ENCODE measurements at places on chromosomes 4 and X.

- no peak for DNase-seq
Observed at GRCh38 chrX:69597399-69597798, 18.5 kb upstream of the EDA start.

DNA sequence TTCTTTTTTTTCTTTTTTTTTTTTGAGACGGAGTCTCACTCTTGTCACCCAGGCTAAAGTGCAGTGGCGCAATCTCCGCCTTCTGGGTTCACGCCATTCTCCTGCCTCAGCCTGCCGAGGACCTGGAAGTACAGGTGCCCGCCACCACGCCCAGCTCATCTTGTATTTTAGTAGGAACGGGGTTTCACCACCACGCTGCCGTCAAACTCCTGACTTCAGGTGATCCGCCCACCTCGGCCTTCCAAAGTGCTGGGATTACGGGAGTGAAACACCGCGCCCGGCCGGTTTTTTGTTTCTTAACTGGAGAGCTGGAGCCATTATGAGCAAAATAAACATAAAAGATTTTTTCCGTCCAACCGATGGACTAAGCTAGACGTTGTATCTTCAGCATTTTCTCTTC, 1.9 kb upstream of the WDR17 start:
- no peak for DNase-seq

GRCh38 chr4:92497141-92497540, 193.4 kb downstream of the GRID2 start:
- no peak for DNase-seq

DNA sequence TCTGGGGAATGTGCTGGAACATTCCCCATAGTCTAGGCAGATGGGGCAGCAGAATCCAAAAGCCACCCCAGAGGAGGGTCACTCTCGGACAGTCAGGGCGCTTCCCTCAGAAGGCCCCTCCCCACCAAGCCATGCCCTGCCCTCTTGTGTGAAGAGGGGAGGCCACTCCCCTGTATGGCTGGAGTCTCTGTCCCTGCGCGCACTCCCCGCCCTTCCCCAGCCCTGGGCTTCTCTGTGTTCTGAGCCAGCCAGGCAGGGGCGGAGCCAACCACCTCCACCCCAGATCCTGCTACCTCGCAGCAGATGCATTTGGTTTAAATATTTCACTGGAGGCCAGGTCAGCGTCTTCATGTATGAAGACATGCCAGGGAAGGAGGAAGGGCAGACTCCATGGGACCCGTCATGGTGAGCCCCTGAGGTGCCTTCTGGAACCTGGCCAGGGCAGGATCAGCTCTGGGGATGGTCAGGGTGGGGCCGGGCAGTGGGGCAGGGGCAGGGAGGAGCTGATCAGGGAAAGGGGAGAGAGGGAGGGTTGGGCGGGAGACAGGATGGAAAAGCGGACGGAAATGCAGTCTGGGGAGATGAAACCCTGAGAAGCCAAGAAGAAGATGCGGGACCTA, 107.3 kb downstream of the ADRA2C start:
- DNase-seq = no peak

GRCh38 chrX:21255032-21255618, 119.1 kb upstream of the CNKSR2 start:
- no peak for DNase-seq

- DNase-seq = no peak
Observed at GRCh38 chrX:66684196-66684595, 45.3 kb upstream of the EDA2R start.

DNA sequence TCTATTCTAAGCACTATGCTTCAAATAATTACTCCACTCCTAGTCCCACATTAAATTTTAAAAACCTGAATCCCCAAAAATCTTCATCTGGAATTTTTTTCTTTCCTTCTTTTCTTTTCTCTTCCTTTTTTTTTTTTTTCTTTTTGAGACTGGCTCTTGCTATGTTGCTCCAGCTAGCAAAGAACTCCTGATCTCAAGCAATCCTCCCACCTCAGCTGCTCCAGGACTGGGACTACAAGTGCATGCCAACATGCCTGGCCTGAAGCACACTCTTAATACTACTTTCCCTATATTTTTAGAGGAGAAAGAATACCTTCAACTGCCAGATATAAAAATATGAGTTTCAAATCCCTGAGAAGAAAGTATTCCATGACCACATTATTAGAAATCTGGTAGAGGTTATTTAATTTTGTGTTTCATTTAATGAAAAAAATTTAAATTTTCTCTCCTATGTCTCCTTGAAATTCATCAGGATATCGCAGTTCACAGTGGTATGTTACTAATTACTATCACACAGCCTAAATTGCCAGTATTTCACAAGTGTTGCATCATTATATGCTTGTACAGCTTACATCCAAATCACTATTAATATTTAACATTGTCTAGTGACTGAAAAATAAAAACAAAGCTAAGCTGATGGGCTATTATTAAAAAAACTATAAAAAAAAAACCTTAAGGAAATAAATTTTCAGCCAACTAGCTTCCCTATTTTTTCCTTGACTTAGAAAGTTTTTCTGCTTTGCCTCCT, 227.8 kb downstream of the NAF1 start:
- no peak for DNase-seq

- DNase-seq = no peak
Observed at GRCh38 chrX:31021537-31021936, 50.3 kb downstream of the FTHL17 start.

DNA sequence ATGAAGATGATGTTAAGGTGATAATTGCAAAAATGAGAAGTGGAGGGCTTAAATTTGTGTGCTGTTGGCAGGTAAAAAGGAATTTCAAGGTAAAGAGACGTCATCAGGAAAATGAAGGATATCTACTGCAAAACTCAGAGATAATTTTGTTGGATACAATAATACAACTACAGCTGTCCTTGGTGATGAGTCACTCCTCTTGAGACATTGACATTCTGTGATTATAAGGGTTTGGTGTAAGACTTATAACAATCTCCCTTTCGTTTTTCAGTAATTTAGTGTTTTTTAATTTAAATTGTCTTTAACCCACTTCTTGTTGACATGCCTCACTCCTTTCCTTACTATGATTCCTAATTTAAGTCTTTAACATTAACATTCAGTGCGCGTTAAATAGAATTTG, 1074.1 kb upstream of the SLIT2 start:
- no peak for DNase-seq

DNA sequence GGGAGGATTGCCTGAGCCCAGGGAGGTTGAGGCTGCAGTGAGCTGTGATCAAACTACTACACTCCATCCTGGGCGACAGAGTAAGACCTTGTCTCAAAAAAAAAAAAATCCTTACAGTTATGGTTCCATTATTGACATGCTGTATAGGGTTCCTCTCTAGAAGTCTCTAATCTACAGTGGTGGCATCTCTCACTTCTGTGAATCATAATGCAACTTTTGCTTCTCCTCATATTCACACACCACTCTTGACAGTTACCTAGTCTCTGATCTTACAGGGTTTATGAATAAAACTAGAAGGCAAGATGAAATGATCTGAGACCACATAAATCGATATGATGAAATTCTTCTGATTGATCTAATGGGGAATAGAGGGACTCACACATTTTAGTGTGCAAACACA, 40.6 kb downstream of the DOCK11 start:
- no peak for DNase-seq

DNA sequence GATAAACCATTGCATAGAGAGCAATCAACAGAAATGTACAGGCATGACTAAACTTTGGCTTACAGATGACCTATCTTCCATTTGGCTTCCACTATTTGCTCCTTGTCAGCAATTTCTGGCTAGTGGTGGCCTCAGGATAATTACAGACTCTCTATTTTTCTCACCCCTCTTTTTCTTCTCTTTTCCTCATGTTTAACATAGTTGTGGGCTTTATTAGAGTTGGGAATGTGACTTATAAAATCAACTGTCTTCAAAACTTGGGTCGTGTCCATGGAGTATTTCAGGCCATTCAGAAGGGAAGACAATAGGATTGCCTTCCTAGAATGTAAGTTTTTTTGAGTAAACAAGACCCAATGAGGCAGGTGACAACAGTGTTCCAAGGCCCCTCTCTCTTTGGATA, 236.2 kb downstream of the FRAS1 start:
- no peak for DNase-seq

GRCh38 chr4:19838858-19839257, 412.8 kb upstream of the SLIT2 start:
- no peak for DNase-seq

- no peak for DNase-seq
Observed at GRCh38 chrX:43693602-43694406, 37.7 kb downstream of the MAOA start.

GRCh38 chr4:167956676-167957075, 135.7 kb upstream of the ANXA10 start:
- no peak for DNase-seq

GRCh38 chrX:102934624-102935023, 2.4 kb upstream of the RAB40AL start:
- peak; percentile 30 for DNase-seq
